ENCODE measurements at places on chromosomes 2 and 18.

DNA sequence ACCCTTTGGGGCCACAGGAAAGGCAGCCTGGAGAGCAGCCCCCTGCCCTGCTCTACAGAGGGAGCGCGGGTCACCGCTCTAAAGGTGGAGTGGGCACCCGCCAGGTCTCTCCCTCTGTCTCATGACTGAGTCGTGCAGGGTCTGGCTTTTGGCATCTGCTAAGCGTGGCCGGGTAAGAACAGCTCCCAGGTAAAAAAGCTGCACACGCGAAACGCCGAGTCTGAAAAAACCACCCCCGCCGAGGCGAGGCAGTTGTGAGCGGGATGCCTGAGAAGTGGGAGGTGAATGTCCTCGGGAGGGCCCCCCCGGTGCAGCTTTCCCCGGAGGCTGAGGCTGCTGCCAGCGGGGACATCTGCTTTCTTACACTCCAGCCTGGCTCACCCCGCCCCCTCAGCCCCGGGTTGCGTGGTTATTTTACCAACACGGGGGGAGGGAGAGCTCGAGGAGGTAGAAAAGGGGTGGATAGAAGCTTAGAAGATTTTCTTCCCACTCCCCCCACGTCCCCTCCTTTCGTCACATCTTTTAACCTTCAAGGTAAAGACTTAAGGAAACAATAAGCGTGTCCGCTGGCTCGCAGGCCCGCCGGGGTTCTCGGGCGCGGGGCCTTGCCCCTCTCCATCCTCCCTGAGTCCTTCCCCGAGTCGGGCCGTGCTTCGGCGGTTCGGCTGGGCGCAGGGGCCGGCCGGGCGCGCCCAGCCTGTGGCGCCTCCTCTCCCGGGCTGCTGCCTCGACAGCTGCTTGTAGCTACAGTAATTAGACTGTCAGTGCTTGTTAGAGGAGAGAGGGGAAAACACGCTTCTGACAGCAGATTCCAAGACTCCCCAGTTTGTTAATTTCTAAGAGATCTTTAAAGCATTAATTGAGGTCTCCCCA lies 70.6 kb upstream of the PSMD14 start:
- DNase-seq = no peak

- DNase-seq = no peak
Observed at GRCh38 chr2:33909945-33910695, 311.0 kb upstream of the FAM98A start.

- DNase-seq = no peak
Observed at GRCh38 chr2:9763356-9764152, 79.7 kb upstream of the TAF1B start.

GRCh38 chr2:162258686-162259085 lies 15.4 kb upstream of the FAP start:
- no peak for DNase-seq

Data from D721Med (cell line).